ENCODE measurements at places on chromosomes 2 and 18.

- DNase-seq = no peak
Observed at GRCh38 chr18:68662754-68663153, 52.2 kb downstream of the TMX3 start.

- no peak for DNase-seq
Observed at GRCh38 chr2:181771356-181771755, 91.0 kb upstream of the NEUROD1 start.

- no peak for DNase-seq
Observed at GRCh38 chr2:34664266-34664665, 1065.2 kb upstream of the FAM98A start.

- DNase-seq = no peak
Observed at GRCh38 chr2:173087793-173088496, 12.3 kb downstream of the MAP3K20 start.

DNA sequence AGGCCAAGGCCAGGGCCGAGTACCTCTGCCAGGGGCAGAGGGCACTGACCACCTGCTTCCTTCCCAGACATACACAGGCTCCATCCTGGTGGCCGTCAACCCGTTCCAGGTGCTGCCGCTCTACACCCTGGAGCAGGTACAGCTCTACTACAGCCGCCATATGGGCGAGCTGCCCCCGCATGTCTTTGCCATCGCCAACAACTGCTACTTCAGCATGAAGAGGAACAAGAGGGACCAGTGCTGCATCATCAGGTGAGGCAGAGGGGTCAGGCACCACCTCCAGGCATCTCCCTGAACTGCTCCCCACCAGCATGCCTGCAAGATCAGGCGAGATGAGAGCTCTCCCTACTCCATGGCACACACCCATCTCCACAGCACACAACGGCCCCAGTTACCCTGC, 31.1 kb downstream of the MYO7B start:
- no peak for DNase-seq

All from stimulated activated CD4-positive, alpha-beta T cell treated with anti-CD3 and anti-CD28 coated beads, Interleukin-1b, Interleukin-23, amount 100 ng/mL, for 1 hour (primary cell).